ENCODE measurements at places on chromosomes 7 and 10.

DNA sequence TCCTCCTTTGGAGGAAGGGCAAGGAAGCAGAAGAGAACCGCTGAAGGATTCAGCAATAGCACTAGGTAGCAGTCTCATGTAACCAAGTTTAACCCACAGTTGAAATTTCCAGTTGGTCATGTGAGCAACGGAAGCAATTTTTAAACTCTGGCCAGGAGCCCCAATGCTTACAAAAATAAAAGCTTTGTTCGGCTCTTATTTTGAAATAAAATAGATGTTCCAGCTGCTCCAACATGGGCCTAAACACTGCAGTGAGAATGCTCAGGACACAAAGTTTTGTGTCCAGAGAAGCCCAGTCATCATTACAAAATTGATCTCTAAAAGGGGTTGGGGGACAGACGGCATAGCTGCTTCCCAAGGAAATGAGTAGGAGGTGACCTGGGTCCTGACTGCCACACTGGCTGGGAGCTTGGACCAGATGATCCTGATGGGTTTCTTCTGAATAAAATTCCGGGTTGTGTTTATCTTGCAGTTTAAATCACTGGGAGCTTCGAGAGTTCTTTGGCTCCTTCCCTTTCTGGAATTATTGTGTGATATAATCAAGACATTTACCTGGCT, 452 bp upstream of the TMEM140 start:
- H3K4me1 ChIP-seq = no peaks in the 10 kb centered on the region
- no peak overlapping the region for H3K4me3 ChIP-seq
- no peak for DNase-seq

DNA sequence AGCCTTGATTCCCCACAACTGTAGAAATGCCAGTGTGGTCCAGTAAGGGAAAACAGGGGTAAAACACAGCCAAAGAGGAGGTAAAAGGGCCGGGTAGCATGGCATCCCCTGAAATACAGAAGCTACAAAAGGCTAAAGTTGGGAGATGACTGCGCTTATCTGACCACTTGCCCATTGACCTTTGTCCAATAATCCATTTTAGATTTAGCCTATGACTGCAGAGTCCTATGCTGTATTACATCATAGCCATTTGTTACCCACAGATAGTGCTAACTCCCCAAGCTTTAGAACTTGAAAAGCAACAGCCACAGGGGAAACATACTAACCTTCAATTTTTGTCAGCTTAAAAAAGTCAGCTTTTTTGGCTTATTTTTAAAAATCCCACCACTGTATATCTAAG, 26.2 kb downstream of the MTPN start:
- H3K36me3 ChIP-seq = peaks cover 10% of the 10 kb centered on the region
- DNase-seq = no peak
- no peaks in the 10 kb centered on the region for H3K27me3 ChIP-seq

- H3K4me3 ChIP-seq = peak overlapping the region; percentile 58
- H3K36me3 ChIP-seq = peaks cover 21% of the 10 kb centered on the region
- peaks cover 26% of the 10 kb centered on the region for H3K4me1 ChIP-seq
- DNase-seq = no peak
- no peak overlapping the region for H3K27ac ChIP-seq
- H3K27me3 ChIP-seq = no peaks in the 10 kb centered on the region
Measured at GRCh38 chr10:17240096-17240495, 12.1 kb downstream of the VIM start.

DNA sequence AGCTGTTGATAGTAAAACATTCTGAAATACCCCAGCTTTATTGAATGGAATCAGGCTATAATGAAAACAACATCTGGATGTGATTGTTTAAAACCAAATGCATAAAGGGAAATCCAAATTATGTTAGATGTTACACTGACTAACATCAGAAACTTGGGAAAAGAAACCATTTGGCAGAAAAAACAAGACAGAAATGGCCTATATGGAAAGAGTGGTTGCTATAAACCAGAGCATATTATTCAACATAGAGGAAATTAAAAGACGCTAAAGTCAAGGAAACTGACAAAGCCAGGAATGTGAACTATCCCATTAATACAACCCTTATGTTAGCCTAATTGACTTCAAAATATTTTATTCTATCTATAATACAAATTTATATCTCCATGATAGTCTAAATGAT, 53.0 kb upstream of the CABCOCO1 start:
- no peaks in the 10 kb centered on the region for H3K4me1 ChIP-seq
- H3K27ac ChIP-seq = no peak overlapping the region
- H3K36me3 ChIP-seq = no peaks in the 10 kb centered on the region
- no peaks in the 10 kb centered on the region for H3K27me3 ChIP-seq
- DNase-seq = no peak

DNA sequence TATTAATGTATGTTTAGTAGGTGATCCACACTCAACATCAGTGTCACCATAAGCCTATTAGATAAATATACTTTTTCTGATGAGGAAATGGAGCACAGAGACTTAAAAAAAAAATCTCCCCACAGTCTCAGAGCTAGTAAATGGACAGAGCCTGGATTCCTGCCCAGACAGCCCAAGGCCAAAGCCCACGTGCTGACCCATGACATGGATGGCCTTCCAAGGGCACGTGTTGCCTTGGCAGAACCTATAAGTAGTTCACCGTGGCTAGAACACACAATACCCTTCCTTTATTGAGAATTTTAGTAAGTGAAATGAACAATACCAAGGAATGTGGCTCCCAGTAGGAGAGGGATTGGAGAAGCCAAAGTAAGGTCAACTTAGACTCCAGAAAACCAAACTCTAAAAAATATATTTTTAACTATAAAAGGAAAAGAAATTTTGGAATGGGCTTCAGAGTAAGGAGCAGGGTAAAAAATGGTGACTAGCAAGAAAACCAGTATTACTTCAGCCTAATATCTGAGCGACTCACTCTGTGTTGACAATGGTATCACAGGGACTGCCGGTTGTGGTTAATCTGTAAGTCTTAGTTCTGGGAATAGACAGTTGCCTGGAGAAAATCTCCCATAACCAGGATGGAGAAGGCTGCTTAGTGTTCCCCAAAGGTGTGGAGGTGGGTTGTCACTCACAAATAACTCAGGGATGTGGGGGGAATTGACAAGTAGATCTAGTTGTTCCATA, 223.0 kb downstream of the SORCS1 start:
- H3K27ac ChIP-seq = no peak overlapping the region
- no peaks in the 10 kb centered on the region for H3K4me1 ChIP-seq
- no peak for DNase-seq
- H3K4me3 ChIP-seq = no peak overlapping the region
- no peaks in the 10 kb centered on the region for H3K27me3 ChIP-seq
- H3K36me3 ChIP-seq = no peaks in the 10 kb centered on the region
